ENCODE measurements at places on chromosomes 13 and 19.

DNA sequence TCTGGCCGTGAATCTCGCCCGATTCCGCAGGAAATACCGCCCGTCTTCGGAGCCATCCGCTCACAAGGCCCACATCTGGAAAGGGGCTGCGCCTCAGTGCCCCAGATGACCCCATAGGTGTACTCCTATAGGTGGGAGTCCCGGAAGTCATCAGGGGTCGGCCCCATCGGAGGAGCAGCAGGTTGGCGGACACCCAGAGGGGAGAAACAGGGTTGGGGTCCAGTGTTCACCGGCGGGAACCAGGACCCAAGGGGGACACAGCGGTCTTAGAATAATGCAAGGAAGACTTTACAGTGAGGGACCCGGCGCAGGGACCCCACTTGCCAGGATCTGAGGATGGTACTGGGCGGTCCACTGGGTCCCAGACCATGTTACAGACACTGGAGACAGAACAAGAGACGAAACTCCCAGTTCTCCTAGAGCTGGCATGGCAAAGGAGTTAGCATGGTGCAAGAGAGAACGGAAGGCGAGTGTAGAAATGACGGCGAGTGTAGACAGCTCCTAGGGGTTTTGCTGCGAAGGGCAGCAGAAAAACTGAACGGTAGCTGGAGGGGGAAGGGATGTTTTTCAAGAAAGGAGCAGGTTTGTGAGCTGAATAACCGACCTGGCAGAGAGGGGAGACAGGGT, 4.2 kb upstream of the RGL3 start:
- DNase-seq = no peak

- DNase-seq = no peak
These were observed 1463.4 kb upstream of the PCDH20 start for GRCh38 chr13:62879071-62879470.

DNA sequence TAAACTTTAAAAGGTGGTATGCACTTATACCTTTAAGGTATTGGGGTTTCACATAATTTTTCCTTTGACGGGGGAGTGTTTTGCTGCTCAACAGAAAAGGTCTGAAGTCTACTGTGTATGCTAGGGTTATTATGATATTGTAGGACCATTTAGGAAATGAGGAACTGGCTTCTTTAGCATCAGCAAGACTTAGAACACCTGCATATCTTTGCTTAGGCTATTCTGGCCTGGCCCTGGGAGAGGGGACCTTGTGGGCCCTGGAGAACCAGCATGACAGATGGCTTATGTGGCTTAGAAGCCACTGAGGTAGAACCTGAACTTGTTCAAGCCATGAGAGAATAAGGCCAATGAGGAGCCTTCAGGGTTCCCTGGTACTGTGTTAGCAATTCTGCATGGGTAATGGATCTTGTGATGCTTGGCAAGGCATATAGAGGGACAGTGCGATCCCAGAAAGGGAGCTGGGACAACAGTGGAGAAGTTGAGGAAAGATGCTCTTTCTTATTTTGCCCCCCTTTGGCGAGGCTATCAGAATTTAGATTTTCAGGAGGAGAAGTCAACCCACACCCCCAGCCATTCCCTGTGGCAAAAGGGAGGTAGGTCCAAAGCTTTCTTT, 4.3 kb downstream of the RGCC start:
- peak; percentile 41 for DNase-seq

DNA sequence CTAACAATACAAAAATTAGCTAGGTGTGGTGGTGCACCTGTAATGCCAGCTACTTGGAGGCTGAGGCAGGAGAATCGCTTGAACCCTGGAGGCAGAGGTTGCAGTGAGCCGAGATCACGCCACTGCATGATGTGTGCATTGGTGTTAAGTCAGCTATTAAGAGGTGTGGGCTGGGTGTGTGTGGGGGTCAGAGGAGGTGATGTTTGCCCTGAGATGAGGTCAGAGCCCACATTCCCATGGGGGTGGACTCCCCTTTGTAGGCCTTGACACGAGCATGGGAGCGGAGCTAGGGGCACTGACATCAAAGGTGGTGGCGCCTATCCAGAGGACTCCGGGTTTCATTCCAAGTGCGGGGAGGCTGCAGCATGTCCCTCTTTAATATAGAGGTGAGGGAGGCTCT, 34.6 kb upstream of the LDLR start:
- no peak for DNase-seq

DNA sequence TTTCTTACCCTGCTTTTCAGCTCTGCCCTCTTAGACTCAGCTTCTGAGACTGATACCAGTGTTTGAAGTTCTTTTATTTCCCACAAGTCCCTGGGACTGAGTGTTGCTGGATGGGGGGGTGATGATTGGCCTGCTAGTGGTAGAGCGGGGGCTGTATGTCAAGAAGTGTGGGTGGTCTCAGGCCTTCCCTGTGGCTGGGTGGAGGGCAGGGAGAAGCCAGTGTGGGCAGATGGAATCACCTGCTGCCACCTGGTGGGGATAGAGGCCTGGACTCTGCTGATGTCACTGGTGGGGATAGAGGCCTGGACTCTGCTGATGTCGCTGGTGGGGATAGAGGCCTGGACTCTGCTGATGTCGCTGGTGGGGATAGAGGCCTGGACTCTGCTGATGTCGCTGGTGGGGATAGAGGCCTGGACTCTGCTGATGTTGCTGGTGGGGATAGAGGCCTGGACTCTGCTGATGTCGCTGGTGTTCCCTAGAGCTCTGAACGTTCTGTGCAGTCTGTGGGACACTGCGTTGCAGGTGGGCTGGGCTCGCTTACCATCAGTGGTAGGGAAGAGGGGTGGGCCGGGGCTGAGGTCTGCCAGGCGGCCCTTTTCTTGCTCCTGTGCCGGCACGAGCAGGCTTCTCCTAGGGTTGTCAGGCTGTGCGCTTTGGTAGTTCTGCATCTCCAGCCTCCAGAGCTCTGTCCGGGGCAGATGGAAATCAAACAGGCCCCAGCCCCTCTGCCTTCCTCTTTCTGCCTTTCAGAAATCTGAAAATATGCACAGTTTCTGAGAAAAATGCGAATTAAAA, 101.3 kb downstream of the ARHGEF7 start:
- DNase-seq = peak; percentile 37

DNA sequence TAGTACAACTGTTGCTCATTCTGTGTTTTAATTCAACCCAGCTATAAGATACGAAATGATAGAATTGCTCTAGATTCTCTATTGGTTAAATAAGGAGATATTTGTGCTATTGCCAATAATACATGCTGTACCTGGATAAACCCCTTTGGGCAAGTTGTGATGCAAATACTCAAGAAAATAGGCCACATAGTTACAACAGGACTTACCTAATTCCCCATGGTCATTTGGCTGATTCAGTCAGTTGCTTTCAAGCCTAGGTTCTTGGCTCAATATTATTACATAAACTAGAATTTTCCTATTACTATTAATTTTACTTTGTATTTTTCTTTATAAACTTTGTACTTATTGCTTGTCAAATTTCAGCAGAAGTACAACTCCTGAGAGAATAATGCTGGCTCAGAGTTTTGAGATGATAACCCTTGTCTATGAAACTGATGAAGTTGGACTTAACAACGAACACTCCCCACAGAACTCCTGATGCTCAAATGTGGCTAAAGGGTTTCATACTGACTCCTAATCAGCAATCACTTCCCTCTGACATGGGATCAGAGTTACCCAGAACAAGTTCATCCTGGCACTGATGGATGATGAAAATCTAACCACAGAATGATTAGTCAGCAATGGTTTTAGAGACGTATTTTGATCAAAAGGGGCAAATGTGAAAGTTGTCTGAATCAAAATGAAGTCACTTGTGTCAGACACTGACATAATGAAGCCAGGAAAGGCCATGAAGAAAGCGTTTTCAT, 221.1 kb downstream of the ITGBL1 start:
- no peak for DNase-seq

DNA sequence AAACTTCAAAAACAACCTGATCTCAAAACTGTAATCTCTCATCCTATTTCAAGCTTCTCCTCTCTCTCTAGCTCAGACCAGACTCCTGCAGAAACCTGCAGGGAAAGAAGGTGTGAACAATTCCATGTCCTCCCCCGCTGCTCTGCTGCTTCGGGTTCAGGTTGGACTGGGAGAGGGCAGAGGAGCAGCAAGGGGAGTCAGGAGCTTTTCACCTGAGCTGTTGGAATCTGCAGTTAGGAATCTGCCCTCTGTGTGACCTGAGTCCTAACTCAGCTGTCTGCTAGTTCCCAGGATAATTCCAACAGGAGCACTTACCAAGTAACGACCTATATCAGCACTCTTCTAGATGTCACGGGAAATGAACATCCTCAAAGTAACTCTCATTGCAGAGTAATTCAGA, 118.3 kb downstream of the DNAJC15 start:
- DNase-seq = no peak

- no peak for DNase-seq
These were observed 100.2 kb downstream of the ZIC5 start for GRCh38 chr13:99871249-99871898.

DNA sequence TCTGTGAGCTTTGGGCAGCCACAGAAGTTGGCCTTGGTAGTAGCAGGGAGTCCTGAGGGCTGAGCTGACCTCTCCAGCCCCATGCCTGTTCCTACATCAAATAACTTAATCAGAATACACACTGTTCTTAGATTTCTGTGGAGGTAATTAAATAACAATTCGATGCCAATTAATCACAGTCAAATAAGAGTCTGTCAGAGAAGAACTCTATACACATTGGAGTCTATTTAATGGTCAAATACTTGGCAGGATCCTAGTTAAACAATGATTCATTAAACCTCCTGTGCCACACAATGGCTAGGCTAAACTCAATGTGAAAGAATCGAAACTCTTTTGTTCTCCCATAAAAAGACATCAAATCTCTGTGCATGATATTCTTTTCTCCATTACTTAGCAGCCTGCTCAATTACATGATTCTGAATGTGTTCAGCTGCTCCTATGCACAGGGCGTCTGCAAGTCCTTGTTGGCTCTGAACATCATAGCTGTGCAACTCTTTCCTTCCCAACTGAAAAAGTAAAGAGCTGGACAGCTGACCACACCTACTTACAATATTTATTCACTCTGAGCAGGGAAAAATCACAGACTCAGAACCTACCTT, 173.1 kb downstream of the ABCC4 start:
- no peak for DNase-seq

- no peak for DNase-seq
These were observed 42.6 kb downstream of the RCBTB2 start for GRCh38 chr13:48490241-48490640.

DNA sequence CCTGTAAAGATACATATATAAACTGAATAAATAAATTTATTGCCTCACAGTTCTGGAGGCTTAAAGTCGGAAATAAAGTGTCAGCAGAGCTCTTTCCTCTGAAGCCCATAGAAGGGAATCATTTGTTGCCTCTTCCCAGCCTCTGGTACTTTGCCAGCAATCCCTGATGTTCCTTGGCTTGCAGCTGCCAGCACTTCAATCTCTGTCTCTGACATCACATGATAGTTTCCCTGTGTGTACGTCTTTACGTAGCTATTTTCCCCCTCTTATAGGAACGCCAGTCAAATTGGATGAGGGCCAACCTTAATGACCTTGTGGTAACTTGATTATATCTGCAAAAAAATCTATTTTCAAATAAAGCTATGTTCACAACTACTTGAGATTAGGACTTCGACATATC, 250.9 kb downstream of the LIG4 start:
- no peak for DNase-seq

GRCh38 chr13:52450012-52450792, at the start of gene VPS36:
Gene VPS36 (minus strand): TSS chr13:52450634. CDS start chr13:52450594, 40 bp downstream.
- DNase-seq = peak; percentile 94

DNA sequence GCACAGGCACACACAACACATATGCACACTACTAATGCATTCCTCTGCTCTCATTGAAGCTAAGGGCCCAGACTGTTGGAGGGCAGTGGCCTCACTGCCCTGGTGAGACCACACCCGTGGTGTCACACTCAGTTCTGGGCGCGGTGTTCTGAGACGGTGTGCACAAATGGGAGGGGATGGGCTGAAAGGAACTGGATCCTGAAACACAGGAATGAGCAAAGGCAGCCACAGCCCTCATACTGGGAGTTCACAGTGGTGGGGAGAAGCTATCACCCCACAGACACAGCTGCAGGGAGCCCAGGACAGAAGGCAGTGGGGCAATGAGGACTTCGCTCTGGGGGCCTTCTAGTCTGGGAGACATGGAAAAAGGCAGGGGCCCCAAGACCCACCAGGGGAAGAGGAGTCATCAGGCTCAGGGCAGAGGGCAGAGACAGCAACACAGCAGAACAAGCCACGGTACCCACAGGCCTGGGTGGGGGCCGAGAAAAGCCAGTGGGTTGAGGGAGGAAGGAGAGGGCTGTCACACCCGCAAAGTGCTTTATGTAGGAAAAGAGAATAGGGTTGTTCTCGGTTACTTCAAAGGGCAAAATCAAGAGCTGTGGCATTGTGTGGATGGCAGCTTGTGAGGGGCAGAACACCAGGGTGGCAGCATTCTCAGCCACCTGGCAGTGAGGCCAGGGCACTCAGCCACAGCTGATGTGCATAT, 75.4 kb upstream of the GPR183 start:
- DNase-seq = peak; percentile 46

DNA sequence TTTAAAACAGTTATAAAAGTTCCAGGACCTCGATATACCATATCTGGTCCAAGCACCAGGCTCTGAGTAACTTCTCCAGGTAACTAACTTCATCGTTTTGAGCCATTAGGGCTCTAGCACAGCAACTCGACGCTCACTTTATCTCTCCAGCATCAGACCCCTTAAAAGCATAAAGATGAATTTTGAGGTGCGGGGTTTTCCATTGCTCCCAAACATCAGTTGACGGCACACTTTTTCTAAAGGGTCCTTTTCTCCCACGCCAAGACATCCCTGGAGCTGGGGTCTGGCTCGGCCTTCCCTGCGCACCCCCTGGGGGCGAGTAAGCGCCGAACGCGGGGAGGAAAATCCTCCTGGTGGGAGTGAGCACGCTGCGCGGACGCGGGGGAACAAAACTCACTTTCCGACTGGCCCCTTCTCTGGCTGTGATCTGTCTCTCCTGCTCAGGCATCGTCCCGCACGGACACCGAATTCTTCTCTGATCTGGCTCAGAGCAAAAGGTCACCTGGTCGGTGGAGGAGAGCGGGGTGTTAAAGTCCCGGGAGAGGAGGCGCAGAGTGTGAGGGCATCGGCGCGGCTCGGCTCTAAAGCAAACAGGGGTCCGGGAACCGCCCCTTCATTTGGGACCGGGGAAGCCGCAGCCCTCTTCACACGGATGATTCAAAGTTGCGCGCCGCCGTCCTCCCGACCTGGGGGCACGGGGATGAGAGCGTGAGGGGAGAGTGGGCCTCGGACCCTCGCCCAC, at the start of gene ATP7B:
TSS of gene ATP7B (minus strand) at position 561 of the 742 bp plus-strand sequence. CDS start at position 448, 113 bp downstream.
- DNase-seq = no peak

- no peak for DNase-seq
These were observed 52.8 kb downstream of the TNFSF13B start for GRCh38 chr13:108322206-108322824.

- no peak for DNase-seq
These were observed 353.6 kb downstream of the SPRY2 start for GRCh38 chr13:79987323-79987722.

Data from CD4-positive, alpha-beta T cell treated with Interleukin-4 for 1 hour (primary cell).